ENCODE measurements at places on chromosomes 7 and 10.

GRCh38 chr10:24397662-24398061 is 188.7 kb downstream of the KIAA1217 start:
- no peak for DNase-seq

DNA sequence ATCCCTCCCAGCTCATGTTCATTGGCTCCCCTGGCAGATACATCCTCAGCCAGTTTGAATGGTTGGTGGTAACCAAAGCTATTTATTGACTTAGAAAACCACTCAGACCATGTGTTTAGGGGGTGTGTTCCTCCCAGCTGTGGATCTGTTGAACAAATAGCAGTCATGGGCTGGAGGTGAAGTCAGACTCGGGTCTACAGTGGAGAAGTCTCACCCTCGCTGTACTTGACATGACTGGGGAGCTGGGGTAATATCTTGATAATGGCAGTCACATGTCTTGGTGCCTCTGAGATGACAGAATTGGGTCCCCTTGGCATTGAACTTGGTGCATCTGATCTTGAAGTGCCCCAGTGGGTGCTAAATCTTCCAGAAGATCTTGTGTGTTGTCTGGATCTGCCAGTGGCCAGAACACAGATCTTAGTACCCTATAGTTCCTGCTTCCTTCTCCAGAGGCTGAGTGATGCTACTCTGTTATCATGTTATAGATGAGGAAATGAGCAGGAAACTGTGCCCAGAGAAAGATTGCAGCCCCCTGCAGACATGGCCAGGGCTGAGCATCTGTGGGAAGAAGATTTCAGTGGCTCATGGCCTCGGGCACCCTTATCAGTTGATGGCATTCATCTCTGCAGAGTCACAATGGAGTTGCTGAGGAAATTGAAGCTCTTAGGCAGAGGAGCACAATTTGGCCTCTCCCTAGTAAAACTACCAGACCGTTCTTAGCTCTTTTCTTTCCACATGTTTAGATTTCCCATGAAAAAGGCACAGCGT is 50.4 kb downstream of the ADRA2A start:
- DNase-seq: no peak

GRCh38 chr7:123041101-123041500 is 45.6 kb upstream of the TAS2R16 start:
- DNase-seq: no peak

GRCh38 chr10:91156196-91156595 is 64.3 kb upstream of the PCGF5 start:
- DNase-seq: no peak

DNA sequence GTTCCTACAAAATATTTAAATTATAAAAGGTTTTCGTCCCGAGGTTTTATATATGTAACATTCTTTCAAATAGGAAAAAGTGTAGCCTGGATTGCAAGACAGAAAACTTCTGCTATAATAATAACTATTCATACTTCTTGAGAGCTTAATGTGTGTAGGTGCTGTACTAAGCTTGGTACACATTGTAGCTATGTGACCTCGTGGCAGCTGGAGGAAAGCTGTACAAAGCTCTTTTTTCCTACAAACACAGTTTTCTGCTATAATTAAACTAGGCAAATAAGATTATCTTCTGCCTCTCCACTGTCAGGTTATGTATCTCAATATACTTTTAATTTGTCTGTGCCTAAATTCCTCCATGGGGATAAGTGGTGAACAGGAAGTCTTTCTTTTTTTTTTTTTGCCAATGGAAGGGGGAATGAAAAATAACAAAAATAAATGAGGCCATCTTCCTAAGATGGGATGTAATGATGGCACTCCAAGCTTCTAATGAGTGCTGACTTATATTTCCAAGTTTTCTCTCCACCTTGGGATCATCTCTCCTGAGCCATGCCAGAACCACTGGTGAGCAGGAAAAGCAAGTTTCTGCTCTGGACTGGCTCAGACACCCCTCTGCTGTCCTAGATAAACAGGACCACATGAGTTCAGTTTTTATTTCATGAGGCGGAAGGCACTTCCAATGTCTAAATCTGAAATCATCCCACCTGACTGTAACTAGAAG is 9.9 kb downstream of the SGMS1 start:
- no peak for DNase-seq

GRCh38 chr10:98224509-98224908 is 43.5 kb downstream of the LOXL4 start:
- DNase-seq: no peak

DNA sequence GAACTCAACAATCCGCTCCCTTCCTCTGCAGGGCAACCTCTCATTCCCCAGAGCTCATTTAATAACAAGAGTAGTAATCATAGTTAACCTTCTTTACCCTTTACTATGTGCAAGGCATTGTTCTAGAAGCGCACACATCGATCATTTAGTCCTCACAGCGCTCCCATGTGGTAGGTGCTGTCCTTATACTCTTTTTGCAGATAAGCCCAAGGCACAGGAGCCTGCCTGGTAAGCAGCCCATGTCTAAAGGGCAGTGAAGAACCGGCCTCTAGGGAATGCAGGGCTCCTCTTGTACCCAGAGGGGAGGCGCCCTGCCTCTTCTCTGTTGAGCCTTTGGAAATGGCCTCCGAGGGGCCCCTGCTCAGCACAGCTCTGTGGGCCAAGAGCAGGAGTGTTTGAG is 14.3 kb downstream of the CHST3 start:
- DNase-seq: no peak

DNA sequence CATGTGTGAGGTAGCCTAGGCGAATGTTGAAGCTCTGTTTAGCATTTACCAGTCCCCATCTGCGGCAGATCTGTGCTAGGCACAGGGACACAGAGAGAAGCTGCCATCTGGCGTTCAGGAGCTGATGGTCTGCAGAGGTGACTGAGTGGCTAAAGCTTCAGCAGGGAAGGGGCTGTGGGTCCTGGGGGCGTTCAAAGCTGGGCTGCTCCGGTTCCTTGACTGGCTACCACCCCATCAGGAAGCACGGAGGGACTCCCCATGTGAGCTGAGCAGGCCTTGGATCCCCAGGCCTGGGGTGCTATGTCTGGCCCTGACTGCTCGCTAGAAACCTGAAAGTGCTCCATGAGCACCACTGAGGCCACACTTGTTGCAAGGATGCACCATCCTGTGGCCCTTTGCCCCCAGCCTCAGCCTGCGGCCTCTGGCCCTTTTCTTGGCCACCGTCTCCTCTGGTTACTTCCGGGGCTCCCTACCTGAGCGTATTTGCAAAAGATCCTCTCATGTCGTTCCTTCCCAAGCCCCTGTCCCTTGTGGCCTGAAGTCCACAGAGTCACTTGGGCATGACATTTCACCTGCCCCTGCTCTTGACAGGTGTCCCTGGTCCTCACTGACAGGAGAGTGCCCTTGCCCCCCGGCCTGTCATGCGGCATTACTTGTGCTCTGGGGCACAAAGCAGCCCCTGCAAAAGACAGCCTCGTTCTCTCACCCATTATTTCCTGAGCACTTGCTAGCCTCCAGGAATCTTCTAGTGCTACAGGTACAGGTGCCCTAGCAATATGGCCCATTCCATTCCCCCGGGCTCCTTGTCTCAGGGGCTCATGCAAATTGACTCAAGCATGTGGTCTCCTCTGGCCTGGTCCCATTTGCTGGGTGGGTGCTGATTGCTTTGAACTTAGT is 108.1 kb downstream of the GLRX3 start:
- DNase-seq: no peak

DNA sequence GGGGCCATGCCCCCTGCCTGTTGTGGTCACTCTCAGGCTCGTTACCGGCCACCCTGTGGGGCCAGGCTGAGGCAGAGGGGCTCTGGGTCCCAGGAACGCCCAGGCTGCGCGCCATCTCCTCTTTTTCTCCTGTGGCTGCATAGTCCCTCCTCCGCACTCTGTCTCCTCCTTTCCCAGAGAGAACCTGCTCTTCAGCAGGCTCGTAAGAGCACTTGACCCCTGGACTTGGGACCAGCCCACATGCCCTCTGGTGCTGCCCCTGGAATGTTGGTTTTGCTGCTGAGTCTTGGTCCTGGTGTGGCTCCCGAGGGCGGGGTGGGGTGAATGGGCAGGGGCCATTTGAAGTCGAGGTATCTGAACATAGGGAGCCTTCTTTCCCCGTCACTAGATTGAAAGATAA is 6.6 kb upstream of the BHLHA15 start:
- DNase-seq: no peak

DNA sequence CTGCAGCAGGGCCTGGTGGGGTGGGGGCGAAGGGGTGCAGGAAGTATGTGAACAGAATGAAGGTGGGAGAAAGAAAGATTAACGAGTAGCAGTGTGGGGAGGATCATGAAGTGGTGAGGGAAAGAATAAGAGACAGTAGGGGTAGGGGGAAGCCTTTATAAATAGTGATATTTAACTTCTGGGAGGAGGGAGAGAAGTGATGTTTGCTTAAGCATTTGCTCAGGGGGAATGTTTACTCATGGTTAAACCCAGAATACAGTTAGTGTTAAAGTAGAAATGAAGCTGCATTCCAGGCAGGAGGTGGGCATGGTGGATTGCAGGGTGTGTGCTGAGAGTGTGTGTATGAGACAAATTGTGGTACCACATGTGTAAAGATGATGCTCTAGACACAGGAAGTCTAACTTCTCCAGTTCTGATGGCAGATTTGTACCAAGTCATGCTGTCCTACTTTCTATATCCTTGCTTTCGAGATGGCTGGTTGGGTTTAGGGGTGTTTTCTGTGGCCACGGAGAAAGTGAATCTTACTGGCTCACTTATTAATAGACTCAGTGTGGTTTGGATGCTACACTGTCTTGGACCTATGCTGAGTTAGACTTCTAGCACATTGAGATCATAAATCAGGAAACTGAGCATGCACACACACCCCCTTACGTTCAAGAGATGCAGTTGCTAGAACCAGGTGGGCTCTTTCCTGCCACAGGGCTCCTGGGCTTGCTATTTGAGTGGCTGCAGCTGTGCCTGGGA is 10.6 kb upstream of the DNMBP start:
- no peak for DNase-seq

DNA sequence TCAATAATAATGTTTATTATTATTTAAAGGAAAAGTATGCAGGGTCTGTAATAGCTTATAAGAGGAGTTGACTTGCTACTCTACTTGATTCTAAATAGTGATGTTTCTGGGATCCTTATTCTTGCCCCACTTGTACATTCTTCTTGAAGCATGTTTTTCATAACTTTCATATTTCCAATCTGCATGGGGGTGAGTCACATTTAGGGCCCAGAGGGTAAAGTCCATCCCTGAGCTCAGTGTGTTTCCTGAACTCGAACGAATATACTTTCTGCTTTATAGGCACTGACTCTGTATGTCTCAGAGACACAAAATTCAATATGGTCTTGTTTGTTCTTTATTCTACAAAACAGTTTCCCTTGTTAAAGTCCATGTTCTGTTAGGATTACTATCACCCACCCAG is 61.0 kb upstream of the SMIM30 start:
- no peak for DNase-seq

DNA sequence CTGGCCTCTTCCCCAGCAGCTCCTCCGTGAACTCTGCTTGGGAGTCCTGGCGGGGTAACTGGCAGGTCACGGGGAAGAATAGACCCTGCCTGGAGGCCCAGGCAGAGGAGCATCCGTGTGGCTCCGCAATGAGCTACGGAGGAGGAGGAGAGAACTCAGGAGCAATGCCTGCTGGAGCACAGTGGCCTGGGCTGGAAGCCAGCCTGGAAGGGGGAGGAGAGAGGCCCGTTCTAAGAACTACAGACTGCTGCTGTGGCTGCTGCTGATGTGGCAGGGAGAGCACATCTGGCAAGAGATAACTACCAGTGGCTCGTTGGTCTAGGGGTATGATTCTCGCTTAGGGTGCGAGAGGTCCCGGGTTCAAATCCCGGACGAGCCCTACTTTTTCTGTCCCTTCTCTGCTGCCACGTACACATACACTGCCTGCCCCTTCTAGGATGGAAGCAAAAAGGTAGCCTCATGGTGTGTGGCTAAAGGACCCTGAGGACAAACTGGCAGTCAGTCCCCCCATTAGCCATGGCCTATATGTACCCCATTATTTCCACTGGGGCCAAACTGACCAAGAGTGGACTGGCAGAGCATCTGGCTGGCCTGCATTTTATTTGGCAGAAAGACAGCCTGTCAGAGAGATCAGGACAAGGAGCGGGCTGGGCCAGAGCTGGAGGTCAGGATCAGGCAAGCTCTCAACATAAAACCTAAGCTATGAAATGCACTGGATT is 7.7 kb upstream of the OPN1SW start:
- DNase-seq: no peak

- DNase-seq: no peak
Measured at GRCh38 chr7:24755541-24756407, 1.5 kb downstream of the GSDME start.

DNA sequence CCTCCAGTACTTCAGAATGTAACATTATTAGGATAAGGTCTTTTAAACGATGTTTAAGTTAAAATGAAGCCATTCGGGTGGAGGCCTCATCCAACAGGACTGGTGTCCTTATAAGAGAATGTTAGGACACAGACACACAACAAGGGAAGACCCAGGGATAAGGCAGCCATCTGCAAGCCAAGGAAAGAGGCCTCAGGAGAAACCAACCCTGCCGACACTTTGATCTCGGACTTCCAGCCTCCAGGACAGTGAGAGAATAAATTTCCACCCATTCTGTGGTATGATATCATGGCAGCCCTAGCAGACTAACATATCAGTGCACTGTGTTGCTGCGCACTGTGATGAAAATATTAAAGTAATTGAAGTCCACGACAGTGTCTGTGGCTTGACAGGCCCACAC is 250.8 kb downstream of the COBL start:
- DNase-seq: no peak

DNA sequence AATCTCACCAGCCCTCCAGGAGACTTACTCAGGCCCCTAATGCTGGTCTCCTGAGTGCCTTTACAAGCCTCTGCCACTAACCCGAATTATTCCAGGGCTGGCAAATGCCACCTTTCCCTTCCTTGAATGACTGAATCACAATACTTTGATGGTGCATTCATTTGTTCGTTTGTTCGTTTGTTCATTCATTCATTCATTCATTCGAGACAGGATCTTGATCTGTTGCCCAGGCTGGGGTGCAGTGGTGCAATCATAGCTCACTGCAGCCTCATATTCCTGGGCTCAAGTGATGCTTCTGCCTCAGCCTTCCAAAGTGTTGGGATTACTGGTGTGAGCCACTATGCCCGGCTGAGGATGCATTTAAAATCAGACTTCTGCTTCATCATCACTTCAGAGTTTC is 6.0 kb downstream of the ZNF12 start:
- DNase-seq: no peak

DNA sequence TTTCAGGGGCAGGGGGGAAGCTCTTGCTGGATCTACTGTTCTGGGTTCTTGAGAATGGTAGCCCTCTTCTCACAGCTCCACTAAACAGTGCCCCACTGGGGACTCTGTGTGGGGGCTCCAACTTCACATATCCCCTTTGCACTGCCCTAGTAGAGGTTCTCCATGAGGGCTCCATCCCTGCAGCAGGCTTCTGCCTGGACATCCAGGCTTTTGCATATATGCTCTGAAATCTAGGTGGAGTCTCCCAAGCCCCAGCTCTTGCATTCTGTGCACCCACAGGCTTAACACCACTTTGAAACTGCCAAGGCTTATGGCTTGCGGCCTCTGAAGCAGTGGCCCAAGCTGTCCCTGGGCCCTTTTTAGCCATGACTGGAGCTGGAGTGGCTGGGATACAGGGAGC is 150.7 kb downstream of the LRMDA start:
- no peak for DNase-seq
